ENCODE measurements at places on chromosomes 7 and 10.

DNA sequence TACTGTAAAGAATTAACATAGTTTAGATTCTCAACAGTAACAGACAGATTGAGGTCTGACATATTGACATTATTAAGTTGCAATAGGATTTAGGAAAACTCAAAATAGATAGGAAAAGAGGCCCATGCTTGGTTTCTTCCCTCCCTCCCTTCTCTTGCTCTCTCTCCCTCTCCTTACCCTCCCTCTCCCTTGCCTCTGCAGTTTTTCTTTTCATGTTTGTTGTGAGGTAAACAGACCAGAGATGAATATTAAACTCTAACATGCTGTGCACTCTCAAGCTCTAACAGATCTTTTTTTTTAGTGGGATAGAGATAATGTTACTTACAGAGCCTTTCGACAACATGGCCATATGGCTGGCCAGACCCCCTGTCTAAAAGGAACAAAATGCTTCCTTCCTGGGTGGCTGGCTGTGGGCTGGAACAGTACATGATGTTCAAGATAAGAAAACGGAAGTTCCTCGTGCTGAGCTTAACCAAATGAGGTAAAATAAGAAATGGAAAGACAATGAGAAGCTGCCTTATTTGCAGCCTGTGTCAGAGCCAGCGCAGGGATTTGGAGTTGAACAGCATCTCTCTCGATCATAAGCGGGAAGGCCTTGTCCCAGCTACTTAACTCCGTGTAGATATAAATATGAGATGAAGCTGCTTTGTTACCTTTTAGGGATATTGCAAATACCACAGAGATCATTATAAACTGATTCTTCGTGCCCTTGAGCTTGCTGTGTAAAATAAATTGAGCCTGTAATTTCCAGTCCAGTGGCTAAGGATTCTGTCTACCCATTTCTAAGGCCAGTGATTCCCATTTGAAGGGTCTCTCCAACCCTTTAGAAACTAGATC lies 391.9 kb upstream of the NPVF start:
- DNase-seq = no peak

GRCh38 chr7:6442114-6442513 lies 5.6 kb downstream of the DAGLB start:
- no peak for DNase-seq

GRCh38 chr10:58780476-58780875 lies 267.8 kb downstream of the BICC1 start:
- no peak for DNase-seq

- DNase-seq = no peak
Measured at GRCh38 chr7:110386913-110387312, 704.0 kb upstream of the LRRN3 start.

- no peak for DNase-seq
Measured at GRCh38 chr10:36114913-36115312, 472.8 kb upstream of the FZD8 start.

GRCh38 chr7:925601-926000 lies 28.9 kb downstream of the ADAP1 start:
- DNase-seq = no peak

- no peak for DNase-seq
Measured at GRCh38 chr10:96655461-96656197, 64.7 kb downstream of the PIK3AP1 start.

- DNase-seq = no peak
Measured at GRCh38 chr7:136213012-136213411, 235.9 kb upstream of the MTPN start.

Data from NCI-H345 (cell line).